ENCODE measurements at places on chromosomes 7 and 10.

GRCh38 chr7:109646124-109646523, 1076.5 kb downstream of the DNAJB9 start:
- DNase-seq: no peak

DNA sequence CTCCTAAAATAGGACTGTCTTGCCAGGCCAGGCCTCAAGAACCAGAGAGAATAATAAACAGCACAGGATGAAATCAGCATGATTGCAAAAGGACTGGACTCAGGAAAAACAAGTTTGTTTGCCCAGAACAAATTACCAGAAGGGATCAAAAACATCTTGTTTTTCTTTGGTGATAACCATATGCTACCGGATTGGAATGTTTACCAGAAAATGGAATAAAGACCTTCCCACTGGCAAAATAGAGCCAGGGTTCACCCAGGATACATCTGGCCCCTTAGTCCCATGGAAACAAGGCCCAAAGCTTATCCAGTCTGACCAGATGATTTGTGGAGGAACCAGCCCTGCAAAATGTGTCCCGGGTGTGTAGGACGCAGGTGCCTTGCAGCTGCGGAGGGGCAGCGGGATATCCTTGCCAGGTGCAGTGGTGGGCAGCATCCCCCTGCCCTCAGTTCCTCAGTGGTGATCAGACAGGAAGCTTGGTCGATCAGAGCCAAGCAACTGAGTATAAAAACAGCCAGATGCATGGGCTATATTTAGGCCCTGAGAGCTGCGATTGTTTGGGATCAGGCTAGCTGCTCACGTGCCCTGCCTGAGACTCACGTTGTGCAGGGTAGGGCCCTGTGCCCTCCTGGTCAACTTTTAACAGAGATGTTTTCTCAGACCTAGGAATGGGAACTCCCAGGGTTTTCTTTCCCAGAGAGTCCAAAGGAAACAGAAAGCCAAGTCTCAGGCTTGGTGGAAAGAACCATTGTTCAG, 4.6 kb upstream of the ZNF22 start:
- no peak for DNase-seq

DNA sequence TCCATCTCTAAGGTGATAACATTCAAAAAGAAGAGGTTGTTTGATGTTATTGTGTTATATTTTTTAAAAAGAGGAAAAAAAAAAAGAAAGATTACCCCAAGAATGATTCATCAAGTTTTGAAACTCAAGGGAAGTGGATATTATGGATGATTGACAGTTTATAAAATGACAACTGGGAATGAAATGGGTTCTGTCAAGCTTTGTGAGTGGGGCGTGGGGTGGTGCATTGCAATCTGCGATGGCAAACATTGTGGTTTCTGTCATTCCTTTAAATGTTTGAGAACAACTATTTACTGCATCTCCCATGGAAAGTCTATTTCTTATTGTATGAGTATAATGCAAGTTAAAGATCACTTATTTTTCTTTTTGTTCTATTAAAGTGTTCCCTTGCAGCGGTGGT, 297.0 kb downstream of the CCDC3 start:
- no peak for DNase-seq

DNA sequence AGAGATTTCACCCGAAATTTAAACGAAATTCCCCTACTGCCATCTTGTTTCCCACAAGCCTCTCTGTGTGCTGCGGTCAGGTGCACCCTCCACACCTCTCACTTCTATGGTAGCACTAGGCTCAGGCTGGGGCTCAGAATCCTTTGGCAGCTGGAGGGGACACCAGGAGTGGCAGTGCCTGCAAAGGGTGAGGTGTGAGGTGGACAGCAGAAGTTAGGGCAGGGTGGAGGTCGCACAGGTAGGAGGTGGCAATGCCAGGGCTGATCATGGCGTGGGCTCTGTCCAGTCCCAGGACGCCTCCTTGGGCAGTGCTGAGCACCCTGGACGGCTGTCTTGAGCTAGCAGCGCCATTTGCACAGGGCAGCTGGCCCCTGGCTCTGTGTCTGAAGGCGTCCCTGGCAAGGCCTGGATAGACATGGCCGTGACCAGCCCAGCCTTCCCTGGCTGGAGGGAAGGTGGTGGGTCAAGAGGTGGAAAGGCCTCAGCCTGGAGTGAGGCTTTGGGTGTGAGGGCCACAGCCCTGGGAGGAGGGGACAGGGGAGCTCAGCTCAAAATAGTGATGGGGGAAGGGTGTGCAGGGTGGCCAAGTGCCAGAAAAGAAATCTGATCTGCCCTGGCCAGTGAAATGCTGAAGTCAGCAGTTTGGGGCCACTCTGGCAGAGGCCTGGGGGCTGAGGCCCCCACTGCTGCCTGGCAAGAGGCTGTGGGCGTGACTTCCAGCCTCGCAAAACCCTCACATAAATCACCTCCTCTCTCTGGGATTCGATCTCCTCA, 40.0 kb downstream of the ZCCHC24 start:
- DNase-seq: no peak

DNA sequence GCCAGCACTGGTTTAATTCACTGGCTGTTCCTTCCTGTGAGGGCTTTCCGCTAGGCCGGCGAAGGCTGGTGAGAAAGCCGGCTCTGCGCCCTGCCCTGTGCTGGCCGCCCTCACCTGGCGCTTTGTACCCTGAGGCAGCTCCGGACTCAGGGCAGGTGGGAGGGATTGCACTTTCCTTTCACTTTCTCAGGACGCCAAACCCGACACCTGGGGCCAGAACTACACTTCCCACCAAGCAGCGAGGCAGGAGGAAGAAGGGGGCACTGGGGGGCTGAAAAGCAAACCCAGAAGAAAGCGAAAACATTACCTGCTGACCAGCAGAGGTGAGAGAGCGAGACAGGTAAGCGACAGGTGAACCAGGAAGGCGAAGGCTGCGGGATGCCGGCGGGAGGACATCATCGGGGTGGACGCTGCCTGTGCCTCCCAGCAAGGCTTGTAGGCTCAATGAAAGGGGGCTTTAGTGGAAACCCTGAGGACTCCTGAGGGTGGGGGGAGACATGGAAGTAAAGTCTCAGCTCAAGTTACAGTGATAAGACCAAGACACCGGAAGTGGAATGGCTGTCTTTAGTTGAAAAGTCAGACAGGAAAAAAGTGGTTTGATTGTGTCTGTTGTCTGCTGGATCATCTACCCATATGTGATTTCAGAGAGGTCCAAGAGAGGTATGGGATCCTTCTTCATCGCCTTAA, at the start of gene RAB19:
TSS of gene RAB19 (plus strand) at position 181 of the 687 bp plus-strand sequence. CDS start 3,589 bp downstream, outside the sequence.
- no peak for DNase-seq

GRCh38 chr7:41582116-41582515, 120.8 kb downstream of the INHBA start:
- DNase-seq: no peak

DNA sequence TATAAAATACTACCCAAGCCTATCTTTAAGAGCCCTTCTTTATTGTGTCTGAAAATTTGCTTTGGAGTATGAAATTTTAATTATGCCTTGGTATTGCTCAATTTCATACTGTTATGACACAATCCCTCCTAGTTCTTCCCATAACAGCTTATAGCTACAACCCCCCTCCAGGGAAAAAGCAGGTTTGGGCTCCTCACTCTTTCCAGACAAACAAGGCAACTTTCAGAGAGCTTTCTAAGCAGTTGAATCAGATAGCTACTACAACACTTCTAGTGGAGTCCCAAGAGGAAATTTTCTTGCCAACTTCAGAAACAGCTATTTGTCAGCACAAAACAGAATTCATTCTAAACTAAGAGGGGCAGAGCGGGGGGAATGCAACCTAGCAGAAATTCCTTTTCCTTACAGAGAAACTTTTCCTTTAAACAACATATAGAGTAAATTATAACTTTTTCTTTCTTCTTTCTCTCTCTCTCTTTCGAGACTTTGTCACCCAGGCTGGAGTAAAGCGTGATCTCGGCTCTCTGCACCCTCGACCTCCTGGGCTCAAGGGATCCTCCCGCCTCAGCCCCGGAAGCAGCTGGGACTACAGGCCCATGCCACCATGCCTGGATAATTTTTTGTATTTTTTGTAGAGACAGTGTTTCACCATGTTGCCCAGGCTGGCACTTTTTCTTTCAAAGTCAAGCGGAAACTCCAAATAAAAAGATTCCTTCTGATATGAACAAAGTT, 26.0 kb upstream of the JMJD1C start:
- no peak for DNase-seq

- no peak for DNase-seq
These were observed 23.5 kb upstream of the PANK1 start for GRCh38 chr10:89668386-89669071.

DNA sequence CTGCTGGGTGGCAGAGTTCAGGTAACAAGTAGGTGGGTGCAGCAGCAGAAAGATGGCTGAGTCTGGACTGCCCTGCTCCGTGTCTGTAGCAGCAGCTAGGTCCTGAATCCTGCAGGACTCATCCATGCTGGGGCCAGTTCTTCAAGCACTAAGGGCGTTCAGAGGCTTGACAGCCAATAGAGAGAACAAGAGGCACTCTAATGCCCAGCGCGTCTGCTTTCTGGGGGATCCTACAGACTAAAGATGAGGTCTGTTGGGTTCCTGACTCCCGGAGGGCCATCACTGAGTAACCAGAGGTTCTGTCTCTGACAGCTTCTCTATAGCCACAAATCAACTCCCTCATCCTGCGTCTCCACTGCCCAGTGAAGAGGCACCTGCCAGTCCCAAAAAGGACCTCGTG, 125.5 kb downstream of the PTPN20 start:
- DNase-seq: no peak

DNA sequence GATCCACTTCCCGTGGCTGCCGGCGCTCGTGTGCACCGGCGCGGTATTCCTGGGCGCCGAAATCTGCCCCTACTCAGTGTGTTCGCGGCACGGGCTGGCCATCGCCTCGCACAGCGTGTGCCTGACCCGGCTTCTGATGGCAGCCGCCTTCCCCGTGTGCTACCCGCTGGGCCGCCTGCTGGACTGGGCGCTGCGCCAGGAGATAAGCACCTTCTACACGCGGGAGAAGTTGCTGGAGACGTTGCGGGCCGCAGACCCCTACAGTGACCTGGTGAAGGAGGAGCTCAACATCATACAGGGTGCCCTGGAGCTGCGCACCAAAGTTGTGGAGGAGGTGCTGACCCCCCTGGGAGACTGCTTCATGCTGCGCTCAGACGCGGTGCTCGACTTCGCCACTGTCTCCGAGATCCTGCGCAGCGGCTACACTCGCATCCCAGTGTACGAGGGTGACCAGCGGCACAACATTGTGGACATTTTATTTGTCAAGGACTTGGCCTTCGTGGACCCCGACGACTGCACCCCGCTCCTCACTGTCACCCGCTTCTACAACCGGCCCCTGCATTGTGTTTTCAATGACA, 1.3 kb downstream of the CNNM1 start:
- no peak for DNase-seq

DNA sequence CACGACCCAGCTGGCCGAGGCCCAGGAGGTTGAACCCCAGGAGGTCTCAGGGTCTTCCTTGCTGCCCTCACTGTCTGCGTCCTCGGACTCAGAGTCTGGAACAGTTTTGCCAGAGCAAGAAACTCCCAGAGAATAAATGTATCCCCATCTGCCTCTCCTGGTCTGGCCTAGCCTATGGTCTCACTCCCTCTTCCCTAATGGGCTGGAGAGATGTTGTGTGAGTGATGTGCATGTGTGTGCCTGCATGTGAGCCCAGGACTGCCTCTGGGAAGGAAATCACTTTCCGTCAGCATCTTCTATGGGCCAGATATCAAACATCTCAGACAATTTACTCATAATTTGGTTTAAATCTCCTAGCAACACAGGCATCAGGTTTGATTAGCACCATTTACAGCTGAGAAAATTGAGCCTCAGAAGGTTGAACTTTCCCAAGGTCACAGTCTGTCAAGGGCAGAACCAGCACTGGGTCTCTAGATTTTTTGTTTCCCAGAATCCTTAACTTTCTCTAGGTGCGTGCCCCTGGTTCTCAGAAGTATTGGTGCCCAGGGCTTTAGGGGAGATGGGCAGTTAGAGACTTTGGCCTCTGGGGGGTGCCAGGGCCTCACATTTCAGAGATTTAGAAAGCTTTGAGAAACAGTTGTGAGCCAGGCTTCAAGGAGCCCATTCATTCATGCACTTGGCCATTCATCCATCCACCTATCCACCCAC, 4.9 kb downstream of the TMEM270 start:
- no peak for DNase-seq

- DNase-seq: peak; percentile 5
These were observed 23.5 kb upstream of the ORC5 start for GRCh38 chr7:104231054-104232046.

DNA sequence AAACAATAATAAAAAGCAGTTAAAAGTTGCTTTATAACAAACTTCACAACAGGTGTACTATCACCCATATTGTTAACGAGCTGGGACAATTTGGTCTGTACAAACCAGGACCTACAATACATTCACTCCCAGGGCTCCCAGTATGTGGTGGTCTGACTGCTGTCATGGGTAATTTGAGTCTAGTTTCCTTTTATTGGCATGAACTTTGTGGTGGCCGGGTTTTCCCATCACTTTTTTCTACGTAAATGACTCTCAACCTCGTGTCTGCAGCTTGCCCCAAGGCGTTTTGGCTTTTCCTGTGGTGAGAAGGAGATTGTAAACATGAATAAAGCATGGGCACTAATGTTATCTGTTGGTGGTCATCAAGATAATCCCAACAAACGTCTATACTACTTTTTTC, 118.7 kb upstream of the CDK6 start:
- no peak for DNase-seq

- DNase-seq: no peak
These were observed 170.1 kb downstream of the DOCK4 start for GRCh38 chr7:112036071-112036470.

- no peak for DNase-seq
These were observed 90.3 kb downstream of the TRRAP start for GRCh38 chr7:98968621-98969020.

DNA sequence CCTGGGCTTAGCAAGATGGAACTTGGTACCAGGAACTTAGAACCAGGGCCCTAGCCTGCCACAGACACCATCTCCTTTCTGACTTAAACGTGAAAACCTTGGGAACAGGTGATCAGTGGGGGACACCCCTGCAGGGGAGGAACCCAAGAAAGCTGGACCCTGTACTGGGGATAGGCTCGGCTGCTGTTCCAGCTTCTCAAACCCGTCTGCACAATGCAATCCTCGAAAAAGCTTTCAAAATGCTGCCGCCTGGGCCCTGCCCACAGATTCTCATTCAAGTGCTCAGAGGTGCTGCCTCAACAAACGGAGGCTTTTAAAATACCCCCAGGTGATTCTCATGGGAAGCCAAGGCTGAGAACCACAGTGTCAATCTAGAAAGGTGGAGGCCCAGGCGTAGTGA, 169.7 kb downstream of the ARHGAP21 start:
- DNase-seq: no peak

- no peak for DNase-seq
These were observed 68.9 kb upstream of the INPP5A start for GRCh38 chr10:132468651-132469050.
